NCI-H1436 (cell line): ENCODE measurements at places on chromosomes 6 and 20.

GRCh38 chr6:81373414-81373813, 379.1 kb downstream of the TENT5A start:
- DNase-seq: no peak

DNA sequence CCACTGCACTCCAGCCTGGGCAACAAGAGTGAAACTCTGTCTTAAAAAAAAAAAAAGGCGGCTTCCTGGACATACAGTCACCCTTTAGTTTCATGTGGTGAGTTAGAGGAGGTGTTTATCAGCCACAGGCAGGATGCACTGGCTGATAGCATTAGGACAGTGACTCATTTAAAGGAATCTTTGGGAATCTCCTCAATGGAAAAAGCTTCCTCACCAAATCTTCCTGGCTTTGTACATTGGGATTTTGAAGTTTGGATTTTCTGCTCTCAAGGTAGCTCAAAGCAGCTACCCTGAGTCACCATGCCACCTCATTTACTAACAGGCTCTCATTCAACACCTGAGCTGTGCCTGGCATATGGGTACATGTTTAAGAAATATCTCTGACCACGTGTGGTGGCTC, 20.2 kb downstream of the PRPH2 start:
- DNase-seq: no peak

DNA sequence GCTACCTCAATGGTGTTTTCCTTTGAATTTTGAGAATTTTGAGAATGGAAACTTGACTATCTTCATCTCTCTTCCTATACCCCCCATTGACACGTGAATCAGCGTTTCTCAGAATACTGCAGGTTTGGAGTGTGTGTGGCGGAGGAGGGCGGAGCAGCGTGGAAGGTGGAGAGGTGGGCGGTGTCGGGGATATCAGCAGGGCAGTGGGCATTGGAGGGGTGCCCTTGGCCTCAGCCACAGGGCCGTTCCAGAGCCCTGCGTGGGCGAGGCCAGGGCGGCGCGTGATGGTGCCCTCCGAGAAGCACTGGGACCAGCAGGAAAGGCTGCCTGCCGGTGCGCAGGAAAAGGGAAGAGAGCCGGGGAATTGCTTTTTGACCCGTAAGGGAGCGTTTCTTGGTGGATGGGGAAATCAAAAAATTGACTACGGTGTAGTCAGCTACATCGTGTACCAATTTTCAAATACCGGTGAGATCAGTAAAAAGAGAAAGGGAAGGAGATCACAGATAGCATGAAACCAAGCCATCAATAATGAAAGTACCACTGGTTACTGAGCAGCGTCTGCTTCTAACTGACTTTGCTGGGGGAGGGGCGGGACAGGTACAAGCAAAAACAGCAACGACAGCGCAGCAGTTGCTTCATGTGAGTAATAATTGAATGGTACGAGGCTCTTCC, 82.7 kb upstream of the DUSP22 start:
- no peak for DNase-seq

DNA sequence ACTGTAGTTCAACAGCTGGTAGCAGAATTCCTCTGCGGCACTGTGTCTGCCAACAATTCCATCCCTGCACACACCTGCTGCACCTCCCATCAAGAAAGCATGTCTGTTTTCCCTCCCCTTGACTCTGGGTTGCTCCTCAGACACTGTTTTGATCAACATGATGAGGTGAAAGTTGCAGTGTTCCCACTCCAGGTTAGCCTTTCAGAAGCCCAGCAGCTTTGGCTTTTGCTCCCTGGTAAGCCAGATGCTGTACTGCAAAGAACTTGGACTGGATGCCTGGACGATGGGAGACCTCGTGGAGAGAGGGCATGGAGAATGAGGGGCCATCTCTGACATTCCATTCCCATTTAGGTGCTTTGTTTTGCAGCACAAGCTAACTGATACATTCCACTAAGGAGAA, 79.1 kb upstream of the MAFB start:
- no peak for DNase-seq

DNA sequence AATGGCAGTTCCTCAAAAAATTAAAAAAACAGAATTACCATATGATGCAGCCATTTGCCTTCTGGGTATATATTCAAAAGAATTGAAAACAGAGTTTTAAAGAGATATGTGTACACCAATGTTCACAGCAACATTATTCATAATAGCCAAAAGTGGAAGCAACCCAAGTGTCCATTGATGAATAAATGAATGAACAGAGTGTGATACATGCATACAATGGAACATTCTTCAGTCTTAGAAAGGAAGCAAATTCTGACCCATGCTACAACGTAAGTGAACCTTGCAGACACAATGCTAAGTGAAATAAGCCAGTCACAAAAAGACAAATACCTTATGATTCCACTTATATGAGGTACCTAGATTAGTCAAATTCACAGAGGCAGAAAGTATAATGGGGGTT, 34.7 kb upstream of the YWHAB start:
- no peak for DNase-seq

DNA sequence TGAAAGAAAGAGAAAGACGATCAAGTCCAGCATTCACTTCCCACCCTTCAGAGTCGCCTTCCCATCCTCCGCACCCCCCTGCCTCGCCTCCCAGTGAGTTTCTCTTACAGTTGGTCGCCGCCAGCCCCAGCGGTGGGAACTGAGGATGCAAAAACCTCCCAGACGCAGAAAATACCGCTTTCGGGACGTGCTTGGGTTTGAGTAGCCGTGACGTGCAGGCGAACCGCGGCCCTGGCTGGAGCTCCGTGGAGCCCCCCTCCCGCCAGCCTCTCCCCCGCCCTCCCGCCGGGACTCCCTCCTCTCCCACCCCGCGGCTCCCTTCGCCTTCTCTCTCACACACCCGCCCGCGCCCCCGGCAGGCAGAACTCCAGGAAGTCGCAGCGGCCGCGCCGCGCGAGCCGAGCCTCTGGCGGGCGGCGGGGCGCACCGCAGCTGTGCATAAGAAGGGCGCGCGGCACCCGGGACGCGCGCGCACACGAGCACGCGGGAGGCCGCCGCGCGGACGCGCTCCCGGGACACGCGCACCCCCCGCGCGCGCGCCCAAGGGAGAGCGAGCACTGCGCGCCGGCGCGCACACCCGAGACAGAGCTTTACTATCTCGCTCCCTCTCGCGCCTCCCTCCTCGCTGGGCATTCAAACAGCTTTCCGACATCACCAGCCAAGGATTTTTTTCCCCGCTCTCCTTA, at the start of gene ADGRB3:
Gene ADGRB3 (plus strand): TSS at position 557 of the 686 bp plus-strand sequence. CDS start 3,394 bp downstream, outside the sequence.
- DNase-seq: peak; percentile 89

- no peak for DNase-seq
Observed at GRCh38 chr6:106180208-106180607, 94.1 kb downstream of the PRDM1 start.
